ENCODE measurements at places on chromosomes 6 and 20.

- no peak for DNase-seq
These were observed 4.4 kb downstream of the HLA-E start for GRCh38 chr6:30493643-30494250.

- DNase-seq, result no peak
These were observed 13.7 kb upstream of the PLCG1 start for GRCh38 chr20:41123631-41124030.

DNA sequence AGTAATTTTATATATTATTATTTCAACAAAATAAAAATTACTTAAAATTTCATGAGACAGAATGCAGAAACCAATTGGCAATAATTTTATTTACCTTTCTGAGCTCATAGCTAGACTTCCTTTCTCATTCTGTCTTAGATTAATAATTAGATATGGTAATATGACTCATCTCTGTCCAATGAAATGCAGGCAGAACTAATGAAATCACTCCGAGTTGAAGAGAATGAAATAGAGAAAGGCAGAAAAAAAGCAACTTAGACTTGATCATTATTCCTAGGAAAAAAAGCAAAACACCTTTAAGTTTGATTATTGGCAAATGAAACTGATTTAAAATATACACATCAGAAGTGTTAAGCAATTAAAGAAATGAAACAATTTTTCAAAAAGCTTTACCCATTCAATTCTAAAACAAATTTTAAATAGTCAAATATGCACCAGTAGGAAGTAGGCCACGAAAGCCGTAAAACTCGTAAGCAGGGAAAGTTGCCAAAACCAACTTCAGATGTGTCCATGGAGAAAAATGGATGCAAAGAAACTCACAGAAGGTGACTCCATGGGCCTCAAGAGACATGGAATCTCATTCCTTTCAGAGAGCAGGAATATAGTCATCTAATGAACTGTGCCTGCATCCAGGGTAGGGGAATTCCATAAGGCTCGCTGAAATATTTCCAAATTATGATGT is 293.8 kb upstream of the RGS17 start:
- DNase-seq, result no peak

DNA sequence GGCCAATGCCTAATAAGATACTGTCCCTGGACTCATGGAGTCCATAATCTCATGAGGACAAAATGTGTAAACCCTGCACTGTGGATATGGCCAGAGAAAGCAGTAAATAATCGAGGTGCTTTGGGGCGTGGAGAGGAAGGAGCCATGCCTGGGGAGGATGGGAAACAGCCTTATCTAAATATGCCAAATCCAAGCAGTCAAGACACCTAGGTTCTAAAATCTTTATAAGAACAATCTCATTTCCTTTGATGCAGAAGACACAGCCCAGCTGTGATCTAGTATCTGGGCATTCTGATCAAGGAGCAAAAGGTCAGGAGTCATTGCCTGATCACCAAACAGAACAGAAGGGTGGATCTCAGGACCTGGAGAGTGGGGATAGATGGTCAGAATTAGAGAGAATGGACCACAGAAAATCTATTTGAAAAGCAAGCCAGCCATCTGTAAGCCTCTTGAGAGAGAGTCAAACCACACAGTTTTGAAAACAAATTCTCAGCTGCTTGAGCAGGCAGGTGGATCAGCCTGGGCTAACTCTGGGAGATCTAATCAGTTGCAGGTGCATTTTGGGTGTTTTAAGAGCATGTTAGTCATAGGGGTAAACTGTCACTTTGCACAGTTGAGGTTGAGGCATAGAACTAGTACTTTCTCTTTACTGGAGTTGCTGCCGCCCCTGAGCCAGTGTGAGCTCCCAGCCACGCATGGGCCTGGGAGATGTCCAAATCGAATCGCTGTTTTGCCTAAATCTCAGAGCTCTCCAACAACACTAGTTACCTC is 130.8 kb upstream of the TNFAIP3 start:
- DNase-seq, result no peak

- no peak for DNase-seq
These were observed 18.3 kb downstream of the KIF6 start for GRCh38 chr6:39706819-39707335.

- DNase-seq, result no peak
These were observed 13.6 kb downstream of the HEBP2 start for GRCh38 chr6:138417493-138418117.

GRCh38 chr6:159094444-159095252 is 49.9 kb upstream of the TAGAP start:
- DNase-seq, result no peak
